ENCODE measurements at places on chromosomes 4 and X.
A peak's percentile ranks its signal among the peaks of the same experiment; 100 is the strongest.

- no peak for DNase-seq
Measured at GRCh38 chr4:88610771-88611170, 18.5 kb downstream of the HERC3 start.

GRCh38 chrX:34275699-34276098 lies 143.6 kb upstream of the FAM47A start:
- DNase-seq, result no peak

GRCh38 chr4:5878359-5878758 lies 14.5 kb downstream of the CRMP1 start:
- DNase-seq, result no peak

GRCh38 chr4:137069473-137069872 lies 462.8 kb downstream of the PCDH18 start:
- no peak for DNase-seq

DNA sequence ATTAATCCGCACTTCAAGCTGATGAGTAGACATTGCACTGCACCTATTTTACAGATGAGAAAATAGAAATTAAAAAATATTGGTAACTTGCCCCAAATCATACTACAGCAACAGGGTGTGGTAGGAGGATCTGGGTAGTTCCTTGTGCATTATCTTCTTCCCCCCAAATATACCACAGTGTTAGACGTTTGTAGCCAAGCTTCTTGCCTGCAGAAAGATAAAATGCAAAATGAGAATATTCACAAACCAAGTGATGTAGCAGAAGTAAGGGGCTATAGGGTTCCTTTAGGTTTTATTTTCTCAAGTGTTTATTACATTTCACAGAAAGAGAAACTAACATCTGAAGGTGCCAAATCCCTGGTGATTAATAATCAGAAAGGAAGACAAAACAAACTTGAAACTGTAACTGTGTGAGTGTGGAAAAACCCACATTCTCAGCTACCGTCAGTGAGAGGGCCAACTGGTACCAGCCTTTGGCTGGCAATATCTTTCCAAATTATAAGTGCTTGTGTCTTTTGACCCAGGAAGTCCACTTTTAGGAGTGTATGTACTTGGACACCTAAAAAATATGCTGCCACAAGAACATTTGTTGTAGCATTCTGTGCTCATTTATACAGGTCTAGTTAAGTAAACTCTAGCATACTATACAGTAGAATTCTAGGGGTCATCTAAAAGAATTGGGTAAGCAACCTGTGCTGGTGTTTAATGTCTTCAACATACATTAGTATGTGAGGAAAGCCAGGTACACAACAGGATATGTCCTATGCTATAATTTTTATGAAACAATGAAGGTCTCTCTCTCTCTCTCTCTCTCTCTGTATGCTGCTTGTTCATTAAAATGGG lies 6.7 kb upstream of the CD38 start:
- no peak for DNase-seq

GRCh38 chr4:106294062-106294461 lies 21.9 kb downstream of the TBCK start:
- no peak for DNase-seq

DNA sequence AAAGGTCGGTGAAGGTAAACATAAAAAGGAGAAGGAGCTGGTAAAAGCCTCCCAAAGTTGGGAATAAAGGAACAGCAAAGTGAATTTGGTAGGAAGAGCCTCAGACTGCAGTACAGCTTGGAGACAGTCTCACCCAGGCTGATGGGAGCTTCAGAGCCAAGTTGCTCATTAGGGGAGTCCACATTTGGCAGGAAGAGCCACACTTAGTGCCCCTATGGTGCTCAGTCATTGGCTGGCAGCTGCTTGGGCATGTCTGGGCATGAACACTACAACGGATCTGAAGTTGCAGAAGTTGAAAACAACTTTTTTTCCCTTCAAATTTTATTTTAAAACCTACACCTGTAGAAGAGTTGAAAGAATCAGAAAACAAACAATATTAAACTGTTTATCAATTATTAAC lies 2497.3 kb downstream of the ARAP2 start:
- DNase-seq, result no peak

- no peak for DNase-seq
Measured at GRCh38 chr4:2954358-2955185, 8.6 kb downstream of the NOP14 start.

DNA sequence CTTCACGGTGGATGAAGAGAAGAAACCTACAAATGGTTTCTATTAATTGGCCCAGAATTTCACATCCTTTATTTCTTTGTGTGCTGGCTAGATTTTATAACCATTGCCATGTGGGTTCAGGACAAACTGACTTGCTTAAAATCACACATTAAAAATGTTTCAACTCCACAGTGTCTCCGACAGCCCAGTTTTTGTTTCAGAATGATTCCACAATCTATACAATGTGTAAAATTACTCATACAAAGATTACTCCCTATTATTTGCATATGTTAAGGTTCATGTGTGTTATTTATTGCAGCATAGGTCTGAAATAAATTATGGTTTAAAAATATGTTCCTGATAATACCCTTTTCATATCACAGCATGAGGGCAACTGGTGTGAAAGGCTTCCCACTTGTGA lies 20.6 kb downstream of the DCHS2 start:
- no peak for DNase-seq

- DNase-seq, result no peak
Measured at GRCh38 chr4:184450743-184451535, 23.4 kb downstream of the IRF2 start.

GRCh38 chr4:52081216-52081615 lies 30.1 kb downstream of the SPATA18 start:
- DNase-seq, result no peak

GRCh38 chr4:2685541-2685940 lies 70.6 kb downstream of the TNIP2 start:
- DNase-seq, result no peak

- DNase-seq, result no peak
Measured at GRCh38 chr4:10342866-10343265, 114.4 kb downstream of the ZNF518B start.

GRCh38 chr4:48692897-48693296 lies 87.2 kb downstream of the FRYL start:
- no peak for DNase-seq

- no peak for DNase-seq
Measured at GRCh38 chr4:182968917-182969650, 51.9 kb upstream of the DCTD start.

- no peak for DNase-seq
Measured at GRCh38 chrX:46463682-46464081, 81.5 kb downstream of the ZNF674 start.

DNA sequence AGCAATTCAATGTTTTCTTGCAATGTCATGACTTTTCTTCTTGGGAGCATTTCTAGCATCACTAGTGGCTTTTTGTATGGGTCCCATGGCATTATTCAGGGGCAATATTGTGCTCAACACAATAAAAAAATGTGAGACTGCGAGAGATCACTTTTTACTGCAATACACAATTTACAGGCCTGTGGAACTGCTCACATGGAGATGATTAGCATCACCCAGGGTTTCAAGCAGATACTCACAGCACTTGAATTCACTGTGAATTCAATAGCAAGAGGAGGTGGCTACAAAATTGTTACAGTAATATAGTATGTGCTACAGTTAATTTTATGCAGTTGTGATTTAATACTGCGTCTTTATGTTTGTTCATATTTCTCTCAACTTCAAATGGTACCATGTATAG lies 50.4 kb downstream of the TBC1D19 start:
- DNase-seq, result no peak

DNA sequence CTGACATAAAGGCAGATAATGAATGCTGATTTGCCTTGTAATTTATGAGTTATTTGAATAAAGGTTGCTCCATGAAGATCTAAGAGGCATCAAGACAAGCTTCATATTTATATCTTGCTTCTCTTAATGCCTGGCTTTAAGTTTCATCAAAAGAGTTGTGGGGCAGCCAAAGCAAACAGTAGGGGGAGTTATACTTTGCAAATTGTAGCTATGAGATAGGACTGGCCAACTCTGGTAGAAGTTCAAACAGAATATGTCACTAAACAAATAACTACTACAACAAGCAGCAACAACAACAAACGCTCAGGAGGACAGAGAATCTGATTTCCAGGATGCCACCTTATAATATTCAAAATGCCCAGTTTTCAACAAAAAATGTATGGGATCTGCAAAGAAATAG lies 69.1 kb upstream of the PLAC1 start:
- DNase-seq, result no peak

DNA sequence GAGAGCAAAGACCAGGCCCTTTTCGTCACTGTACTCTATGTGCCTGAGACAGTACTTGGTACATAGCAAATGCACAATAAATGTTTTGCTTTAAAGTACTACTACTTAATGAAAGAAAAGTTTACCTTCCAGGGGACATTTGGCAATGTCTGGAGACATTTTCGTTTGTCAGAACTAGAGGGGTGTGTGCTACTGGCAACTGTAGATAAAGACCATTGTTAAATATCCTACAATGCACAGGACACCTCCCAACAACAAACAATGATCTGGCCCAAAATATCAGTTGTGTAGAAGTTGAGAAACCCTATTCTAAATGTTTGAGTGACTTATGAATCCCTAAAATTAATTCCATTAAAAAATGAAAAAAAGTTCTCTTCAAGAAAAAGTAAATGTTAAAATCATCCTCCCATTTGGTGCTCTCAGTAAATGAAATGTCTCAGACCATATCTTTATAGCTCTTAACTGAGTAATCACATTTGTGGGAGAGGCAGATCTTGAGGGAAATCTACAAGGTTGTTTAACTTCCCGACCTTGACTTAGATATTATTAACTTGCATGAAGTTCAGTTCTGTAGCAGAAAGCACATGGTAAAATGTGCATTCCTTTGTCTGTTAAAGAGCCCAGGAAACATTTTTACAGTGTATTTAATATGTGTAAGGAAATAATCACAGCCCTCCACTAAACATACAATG lies 18.5 kb downstream of the EGFL6 start:
- DNase-seq, result no peak

DNA sequence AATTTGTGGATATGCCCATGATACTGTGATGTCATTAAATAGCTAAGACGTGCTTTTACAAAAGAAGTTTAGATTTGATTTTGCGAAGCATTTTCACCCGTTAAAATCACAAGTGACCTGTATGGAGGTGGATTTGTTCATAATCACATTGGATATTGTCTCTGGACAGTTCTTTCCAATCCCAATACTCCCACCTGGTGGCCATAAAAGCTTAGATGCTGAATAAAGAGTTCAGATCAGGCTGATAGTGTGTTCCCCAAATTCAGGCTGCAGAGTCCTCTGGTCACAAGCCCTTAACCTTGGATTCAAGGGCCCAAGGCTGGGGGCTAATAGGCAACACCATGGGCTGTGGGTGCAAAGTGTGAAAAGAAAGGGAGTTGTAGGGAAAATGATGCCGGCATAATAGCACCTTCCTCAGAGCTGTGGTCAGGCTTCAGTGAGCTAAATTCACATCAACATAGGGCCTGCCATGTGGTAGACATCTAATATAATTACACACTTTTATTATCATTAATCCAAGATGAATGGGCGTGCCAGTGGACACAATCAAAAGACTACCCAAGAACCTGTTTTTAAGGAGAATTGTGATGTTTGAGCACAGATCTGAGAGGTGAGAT lies 28.1 kb downstream of the SMIM43 start:
- peak; percentile 32 for DNase-seq

DNA sequence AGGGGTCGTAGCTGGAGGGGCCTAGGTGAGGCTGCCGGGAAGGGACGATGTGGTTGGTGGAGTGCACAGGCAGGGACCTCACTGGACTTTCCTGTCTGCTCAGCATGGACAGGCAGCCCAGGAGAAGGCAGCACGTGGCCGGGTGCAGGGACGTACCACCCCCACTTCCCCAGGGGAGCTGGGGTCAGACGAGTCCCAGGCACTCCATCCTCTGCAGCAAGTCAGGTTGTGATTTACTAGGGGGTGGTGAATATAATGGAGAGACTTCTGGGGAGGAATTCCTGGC lies 1.5 kb upstream of the CTBP1 start:
- no peak for DNase-seq
